CD4-positive, alpha-beta T cell treated with Interleukin-15 for 4 hours (primary cell): ENCODE measurements at places on chromosomes 2 and 18.

- no peak for DNase-seq
Observed at GRCh38 chr18:37270666-37271052, 294.9 kb downstream of the CELF4 start.

GRCh38 chr2:194343167-194343566, 1313.9 kb upstream of the SLC39A10 start:
- DNase-seq, result no peak

DNA sequence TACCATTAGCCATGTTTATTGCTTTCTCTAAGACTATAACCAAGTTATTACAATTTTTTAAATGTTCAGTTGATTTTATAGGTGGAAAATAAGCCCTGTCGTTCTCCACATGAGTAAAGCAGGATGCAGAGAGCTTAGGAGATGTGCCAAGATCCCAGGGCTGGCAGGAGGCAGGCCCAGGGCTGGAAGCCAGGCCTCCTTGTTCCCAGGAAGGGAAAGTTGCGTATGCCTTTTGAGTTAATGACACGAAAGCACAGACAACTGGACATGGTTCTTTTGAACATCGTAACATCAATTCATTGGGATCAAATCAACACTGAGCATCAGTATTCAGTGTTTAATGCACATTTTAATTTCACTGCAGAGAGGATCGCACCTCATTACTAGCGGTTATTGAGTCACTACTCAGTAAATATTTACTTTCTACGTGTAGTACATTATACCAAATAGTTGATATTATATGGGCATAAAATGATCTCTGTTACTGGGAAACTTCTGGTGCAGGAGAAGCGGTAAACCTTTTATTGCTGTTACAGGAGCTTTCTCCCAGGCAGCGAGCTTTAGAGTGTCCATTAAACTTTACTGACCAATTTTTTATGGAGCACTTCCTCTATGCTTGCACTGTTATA, 60.0 kb downstream of the RNF144A start:
- no peak for DNase-seq

GRCh38 chr2:85255813-85256594, 71.8 kb downstream of the TGOLN2 start:
- DNase-seq, result no peak

GRCh38 chr2:202425036-202425435, 48.9 kb downstream of the BMPR2 start:
- DNase-seq, result no peak

DNA sequence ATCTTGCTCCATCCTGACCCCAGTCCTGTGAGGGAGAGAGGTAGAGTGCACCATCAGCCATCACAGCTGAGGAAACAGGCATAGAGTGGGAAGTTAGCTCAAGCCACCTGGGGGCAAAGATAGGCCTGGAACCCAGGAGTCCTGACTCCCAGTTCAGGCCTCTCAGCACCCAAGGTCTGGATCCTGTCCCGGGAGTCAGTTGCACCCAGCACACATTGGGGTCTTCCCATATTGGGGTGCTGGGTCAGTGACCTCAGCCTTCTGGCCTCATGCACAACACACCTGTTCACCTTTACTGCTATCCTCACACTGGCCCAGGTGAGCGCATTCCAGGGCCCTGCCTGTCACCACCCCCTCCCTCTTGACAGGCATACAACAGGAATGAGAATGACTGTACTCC, 24.7 kb downstream of the ST8SIA5 start:
- no peak for DNase-seq
